ENCODE measurements at places on chromosomes 4 and X.

- peak; percentile 16 for DNase-seq
Observed at GRCh38 chr4:108078024-108078733, 88.5 kb downstream of the HADH start.

GRCh38 chr4:148542922-148543623, 100.9 kb upstream of the NR3C2 start:
- peak; percentile 20 for DNase-seq

DNA sequence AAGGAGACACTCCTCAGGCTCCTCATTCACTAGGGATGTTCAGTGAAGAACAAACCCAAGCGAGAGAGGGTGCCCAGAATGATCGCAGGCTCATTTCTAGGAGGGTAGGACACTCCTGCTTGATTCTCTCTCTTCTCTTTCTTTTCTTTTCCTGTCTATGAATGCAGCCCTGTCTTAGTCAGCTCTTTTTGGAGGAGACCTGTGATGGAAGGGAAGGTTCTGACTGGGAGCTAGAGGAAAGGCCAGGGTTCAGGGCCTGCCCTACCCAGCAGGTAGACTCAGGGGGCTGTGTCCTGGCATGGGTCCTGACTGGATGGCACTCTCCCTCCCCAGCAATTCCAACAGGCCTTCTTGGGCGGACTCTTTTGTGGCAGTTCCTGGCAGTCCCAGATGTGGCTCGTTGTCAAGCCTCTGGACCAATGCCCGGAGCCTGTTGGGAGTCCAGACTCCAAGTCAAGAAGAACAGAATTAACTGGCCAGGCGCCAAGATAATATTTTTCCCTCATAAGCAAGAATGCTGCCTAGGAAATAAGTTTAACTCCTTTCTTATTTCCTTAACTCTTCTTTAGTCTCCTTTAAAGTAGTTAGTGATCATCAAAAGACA, 139.4 kb upstream of the SCML1 start:
- no peak for DNase-seq

- DNase-seq, result no peak
Observed at GRCh38 chr4:96504386-96504785, 664.5 kb downstream of the PDHA2 start.

DNA sequence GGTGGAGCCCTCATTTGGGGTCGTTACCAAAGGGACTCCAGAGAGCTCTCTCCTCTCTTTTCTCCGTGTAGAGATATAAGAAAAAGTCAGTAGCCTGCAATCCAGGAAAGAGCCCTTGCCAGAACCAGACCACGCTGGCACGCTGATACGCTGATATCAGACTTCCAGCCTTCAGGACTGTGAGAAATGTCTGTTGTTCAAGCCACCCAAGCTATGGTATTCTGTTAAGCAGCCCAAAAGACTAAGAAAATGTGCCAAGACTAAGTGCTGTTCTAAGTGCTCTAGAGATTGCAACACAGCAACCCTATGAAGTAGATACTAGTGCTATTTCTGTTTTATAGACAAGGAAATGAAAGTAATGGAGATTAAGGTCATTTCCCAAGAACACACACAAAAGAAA, 205.7 kb downstream of the CAMK2D start:
- peak; percentile 22 for DNase-seq

DNA sequence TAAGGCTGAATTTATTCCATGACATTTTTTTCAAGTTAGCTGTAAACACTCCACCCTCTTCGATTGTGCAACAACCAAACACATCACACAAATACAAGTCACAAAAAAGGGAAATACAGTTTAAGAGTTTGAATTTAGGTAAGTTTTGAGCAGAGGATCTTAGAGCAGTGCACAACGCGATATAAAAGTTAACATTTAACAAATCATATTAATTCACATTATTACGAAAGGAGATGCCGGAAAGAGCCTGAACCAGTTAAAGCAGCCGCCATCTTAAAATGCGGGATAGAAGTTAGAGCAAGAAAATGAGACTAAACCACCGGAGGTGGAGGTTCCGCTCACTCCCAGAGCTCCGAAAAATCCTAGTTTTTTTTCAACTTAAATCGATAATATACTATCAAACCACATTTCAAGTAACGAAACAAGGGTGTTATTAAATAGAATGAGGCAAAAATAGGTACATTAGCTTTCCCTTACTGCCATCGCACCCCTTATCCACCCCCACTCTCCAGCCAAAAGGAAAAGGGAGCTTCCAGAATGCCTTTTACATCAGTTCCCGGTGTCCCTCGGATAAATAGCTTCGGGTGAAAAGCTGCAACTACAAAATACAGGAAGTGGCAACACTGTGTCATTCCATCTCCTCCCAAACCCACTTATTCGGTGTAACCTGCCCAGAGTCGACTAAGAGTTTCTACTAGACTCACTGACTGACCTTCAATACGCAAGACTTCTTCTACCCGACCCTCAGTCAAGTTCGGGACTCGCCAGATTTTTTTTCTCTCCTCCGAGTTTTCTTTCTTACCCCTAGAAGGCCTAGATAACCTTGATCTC, 1.9 kb downstream of the UBE2D3 start:
- peak; percentile 76 for DNase-seq

DNA sequence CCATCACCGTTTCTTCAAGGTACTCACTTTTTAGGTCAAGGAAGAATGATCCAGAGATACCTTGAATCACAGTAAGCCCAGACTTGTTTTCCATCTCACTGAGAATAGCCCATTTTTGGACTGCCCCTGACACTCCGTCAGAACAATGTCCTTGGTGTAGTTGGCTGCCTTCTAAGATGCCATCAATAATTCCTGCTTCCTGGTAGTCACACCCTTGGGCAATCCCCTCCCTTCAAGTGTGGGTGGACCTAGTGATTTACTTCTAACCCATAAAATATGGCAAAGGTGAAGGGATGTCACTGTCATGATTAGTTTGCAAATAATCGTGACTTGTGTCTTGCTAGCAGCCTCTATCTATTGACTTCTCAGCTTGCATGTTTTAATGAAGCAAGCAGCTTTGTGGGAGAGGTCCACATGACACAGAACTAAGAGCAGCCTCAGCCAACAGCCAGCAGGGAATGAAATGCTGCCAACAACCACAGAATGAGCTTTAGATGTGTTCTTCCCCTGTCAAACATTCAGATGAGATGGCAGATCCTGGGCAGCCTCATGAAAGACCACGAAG, 20.0 kb upstream of the KLHL34 start:
- no peak for DNase-seq

DNA sequence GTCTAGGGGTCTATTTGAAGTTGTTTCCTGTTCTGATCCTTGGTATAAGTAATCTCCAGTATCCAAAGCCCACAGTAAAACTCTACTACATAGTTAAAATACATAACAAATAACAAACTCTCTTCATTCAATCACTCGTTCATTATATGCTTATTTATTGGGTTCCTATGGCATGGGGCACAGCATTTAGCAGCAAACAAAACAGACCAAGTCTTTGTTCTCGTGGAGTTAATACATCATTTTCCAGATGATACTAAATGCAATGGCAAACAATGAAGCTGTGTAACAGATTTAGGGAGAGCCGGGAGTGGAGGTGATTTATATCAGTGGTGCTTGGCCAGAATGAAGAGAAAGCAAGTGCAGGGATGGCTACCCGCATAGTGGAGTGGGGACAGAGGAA, 36.6 kb upstream of the SPARCL1 start:
- no peak for DNase-seq
